ENCODE measurements at places on chromosomes 11 and 22.

DNA sequence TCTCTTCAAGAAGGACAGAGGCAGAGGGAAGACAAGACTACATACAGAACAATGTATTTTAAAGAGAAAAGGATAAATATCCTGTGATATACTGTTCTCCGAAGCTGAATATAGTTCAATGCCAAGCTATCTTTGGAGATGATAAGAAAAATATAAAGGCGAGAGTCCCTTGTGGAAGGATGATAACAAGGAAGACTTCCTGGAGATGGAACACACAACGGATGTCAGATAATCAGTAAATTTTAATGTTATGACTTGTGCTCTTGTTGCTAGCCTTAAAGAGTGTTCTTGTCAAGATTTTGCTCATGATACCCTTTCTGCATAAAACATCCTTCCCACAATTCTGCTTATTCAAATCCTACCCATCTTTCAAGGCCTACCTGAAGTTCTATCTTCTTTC, 6.8 kb upstream of the CTR9 start:
- no peak for DNase-seq

DNA sequence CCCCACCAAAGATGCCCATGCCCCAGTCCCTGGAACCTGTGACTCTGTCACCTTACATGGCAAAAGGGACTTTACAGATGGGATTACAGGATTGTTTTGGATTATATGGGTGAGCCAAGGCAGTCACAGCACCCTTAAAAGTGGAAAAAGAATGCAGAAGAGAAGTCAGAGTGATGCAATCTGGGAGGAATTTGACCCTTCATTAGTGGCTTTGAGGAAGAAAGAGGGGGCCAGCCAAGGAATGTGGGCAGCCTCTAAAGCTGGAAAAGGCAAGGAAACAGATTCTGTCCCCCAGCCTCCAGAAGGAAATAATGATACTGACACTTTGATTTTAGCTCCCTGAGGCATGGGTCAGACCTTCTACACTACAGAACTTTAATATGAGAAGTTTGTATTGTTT, 257.3 kb upstream of the ISX start:
- peak; percentile 32 for DNase-seq

- DNase-seq = no peak
Observed at GRCh38 chr11:61795459-61795858, 2.7 kb downstream of the FEN1 start.

GRCh38 chr11:19723572-19724342, 11.1 kb downstream of the NAV2 start:
- peak; percentile 72 for DNase-seq

DNA sequence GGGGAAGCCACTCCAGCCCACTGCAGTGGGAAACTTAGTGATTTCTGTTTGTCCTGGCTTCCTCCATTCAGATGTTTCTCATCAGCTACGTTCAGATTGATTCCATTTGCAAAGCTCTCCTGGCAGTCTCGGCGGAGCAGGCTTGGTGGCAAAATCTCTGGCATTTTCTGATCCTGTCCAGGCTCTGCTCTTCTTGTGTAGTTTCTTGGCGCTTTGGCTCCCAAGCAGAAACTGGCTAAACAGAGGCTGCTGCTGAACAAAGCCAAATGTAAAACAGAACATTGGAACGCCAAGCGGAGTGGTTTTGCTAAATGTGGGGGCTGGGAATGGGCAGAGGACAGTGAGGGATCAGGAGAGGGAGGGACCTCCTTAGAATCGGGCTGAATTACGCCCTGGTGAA, 36.7 kb downstream of the ADAMTS8 start:
- DNase-seq = peak; percentile 26

- DNase-seq = no peak
Observed at GRCh38 chr11:1487091-1487850, 692 bp upstream of the MOB2 start.

GRCh38 chr11:67303835-67304411, 593 bp downstream of the SSH3 start:
- DNase-seq = no peak

DNA sequence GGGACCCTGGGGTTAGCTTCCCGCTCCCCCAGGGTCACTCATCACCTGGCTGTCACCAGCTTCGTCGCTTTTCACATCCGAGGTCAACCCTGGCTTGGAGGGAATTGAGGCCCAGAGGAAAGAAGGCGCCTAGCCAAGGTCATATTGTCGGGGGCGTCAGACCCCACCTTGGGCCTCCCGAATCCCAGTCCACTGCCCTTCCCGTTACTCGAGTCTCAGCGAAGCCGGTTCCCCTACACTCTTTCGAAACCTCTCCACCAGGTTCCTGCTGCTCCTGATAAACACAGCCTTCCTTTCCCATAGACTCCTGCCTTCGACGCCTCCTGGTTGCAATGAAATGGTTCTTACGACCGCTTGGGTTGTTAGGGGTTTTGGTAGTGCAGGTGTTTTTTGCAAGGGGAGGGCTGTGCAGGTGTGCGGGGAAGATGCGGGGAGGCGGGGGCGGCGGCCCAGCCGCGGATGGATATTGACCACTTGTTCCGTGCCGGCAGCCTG, 642 bp downstream of the NAA40 start:
- DNase-seq = no peak

DNA sequence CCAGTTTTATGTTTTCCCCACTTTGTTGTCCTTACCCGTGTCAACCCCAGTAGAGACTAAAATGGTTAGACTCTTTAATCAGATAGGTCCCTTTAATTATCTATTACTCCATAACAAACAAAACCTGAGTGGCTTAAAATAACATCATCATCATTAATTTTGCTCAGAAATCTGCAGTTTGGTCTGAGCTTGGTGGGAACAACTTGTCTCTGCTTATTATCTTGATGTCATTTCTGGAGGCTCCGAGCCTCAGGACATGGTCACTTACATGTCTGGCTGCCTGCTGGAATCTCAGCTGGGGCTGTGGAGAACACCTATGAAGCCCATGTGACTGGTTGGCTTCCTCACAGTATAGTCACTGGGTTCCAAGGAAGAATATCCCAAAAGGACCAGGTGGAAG, 26.7 kb downstream of the UVRAG start:
- no peak for DNase-seq

GRCh38 chr11:43546561-43547429, 133.7 kb upstream of the HSD17B12 start:
- DNase-seq = no peak

- no peak for DNase-seq
Observed at GRCh38 chr11:105884436-105884835, 137.6 kb downstream of the MSANTD4 start.

GRCh38 chr11:30377347-30377746, 54.4 kb downstream of the ARL14EP start:
- no peak for DNase-seq

DNA sequence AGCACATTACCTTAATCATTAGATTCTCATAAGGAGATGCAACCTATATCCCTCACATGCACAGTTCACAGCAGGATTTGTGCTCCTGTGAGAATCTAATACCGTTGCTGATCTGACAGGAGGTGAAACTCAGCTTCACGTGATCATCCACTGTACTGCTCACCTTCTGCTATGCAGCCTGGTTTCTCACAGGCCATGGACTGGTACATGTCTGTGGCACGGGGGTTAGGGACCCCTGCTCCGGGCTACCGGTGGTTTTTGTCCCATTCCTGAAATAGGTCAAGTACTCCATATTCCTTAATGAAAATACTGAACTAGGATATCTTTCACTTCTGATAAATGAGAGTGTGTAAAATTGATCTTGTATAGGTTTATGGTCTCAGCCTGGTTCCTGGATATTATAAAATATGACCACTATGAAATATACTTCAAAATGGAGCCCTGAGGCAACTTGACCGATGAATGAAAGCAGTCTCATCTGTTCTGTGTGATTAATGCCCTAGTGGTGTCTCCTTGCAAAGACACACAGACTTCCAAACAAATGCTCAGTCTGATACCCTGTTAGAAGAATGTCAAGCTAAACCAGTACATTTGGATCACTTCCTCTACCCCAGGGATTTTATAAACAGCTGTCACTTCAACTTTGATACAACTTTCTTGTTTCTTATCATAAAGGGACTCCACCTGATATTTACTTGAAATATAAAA, 492.9 kb upstream of the ANO3 start:
- no peak for DNase-seq

DNA sequence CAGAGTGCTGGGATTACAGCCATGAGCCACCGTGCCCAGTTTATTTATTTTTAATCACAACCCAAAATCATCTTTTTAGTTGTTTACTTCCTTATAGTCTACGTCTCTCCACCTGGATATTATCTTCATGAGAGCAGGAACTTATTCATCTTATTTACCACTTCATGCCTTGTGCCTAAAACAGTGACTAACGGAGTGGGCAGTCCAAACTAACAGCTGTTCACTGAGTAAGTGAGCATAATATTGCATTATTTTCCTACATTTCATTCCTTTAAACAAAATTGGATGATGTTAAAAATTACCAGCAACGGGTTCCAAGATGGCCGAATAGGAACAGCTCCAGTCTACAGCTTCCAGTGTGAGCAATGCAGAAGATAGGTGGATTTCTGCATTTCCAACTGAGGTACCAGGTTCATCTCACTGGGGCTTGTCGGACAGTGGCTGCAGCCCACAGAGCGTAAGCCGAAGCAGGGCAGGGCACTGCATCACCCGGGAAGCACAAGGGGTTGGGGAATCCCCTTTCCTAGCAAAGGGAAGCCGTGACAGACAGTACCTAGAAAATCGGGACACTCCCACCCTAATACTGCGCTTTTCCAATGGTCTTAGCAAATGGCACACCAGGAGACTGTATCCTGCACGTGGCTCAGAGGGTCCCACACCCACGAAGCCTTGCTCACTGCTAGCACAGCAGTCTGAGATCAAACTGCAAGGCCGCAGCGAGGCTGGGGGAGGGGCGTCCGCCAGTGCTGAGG, 14.1 kb downstream of the TMEM123 start:
- no peak for DNase-seq

- DNase-seq = no peak
Observed at GRCh38 chr11:3879967-3880542, 24.6 kb downstream of the STIM1 start.

DNA sequence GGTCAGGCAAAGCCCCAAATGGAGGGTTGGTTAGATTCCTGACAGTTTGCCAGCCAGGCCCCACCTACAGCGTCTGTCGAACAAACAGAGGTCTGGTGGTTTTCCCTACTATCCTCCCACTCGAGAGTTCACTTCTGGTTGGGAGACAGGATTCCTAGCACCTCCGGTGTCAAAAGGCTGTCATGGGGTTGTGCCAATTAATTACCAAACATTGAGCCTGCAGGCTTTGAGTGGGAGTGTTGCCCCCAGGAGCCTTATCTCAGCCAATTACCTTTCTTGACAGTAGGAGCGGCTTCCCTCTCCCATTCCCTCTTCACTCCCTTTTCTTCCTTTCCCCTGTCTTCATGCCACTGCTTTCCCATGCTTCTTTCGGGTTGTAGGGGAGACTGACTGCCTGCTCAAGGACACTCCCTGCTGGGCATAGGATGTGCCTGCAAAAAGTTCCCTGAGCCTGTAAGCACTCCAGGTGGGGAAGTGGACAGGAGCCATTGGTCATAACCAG, 4.7 kb upstream of the TTC36 start:
- DNase-seq = peak; percentile 29

DNA sequence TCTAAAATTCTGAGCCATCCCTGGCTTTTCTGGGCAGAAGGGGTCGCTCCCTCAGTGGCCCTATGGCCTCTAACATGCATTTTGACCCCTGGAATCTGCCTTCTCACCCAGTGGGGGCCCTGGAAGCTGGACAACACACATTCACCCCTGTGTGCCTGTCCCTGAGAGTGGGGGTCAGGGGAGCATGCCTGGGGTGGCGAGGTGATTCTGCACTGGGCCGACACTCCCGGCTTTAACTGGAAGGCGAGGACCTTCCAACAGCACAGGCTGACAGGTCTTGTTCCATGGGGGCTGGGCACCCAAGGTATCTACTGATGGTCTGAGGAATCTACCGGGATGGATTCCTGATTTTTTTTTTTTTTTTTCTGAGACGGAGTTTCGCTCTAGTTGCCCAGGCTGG, 10.7 kb downstream of the PPM1F start:
- no peak for DNase-seq

DNA sequence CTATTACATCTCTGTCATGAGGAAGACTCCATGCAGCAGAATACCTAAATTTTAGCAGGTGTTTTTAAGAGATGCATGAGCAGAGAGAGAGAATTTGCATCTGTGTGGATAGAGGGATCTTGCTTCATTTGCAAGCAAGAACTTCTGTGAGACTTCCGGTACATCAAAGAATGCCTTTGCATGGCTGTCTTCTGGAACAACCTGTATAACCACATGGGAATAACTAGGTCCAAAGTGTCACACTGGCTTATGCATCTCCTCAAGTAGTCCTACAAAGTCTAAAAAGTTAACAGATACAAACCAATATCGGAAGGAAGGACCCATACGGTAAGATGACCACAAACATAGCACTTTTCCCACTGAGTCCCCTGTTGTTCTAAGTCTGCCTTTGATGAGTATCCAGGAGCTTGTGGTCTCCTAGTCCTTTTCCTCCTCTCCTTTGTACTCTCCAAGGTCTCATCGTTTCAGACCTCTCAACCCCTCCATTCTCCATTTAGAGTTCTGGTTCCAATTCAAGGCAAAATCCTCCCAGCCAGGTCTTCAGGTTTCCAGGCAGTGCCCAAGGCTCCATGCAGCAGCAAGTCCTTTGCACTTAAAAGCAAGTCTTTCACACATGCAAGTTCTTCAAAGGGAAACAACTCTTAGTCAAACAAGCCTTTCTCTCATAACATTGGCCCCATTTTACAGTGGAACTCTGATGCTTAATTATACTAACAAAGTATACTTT, 581.7 kb upstream of the ARHGAP42 start:
- DNase-seq = no peak

GRCh38 chr11:121029153-121029552, 5.3 kb downstream of the TBCEL start:
- DNase-seq = no peak

- DNase-seq = peak; percentile 88
Observed at GRCh38 chr11:27201454-27202302, 161.1 kb downstream of the BBOX1 start.

- DNase-seq = no peak
Observed at GRCh38 chr22:41469218-41469851, 418 bp downstream of the ACO2 start.

GRCh38 chr11:123483466-123483865, 53.4 kb downstream of the GRAMD1B start:
- DNase-seq = no peak

GRCh38 chr11:75491465-75491864, 34.3 kb downstream of the GDPD5 start:
- no peak for DNase-seq

GRCh38 chr22:41147722-41148121, 55.3 kb downstream of the EP300 start:
- no peak for DNase-seq

GRCh38 chr11:7448201-7448600, 37.1 kb upstream of the OLFML1 start:
- no peak for DNase-seq

DNA sequence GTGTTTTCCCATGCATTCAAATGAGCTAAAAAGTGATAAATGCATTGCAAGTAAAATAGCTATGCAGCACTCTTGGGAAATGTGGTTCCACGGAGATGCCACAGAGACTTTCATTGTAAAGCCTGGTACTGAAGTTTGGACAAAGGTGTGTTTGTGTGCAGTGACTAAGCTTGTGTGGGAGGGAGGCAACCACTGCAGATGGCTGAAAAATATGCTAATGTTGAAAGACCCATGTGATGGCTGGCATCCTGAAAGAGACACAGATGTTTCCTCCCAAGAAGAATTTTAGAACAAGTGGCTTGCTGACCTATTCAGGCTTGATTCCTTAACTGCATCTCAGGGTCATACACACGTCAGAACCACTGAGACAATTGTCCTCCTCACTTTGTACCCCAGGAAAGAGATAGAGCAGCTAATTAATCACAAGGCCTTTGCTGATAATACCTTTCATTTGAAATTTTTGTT, 73.8 kb downstream of the FAM76B start:
- peak; percentile 63 for DNase-seq

Measured in AG10803 (cell line).